ENCODE measurements at places on chromosomes 7 and 10.

DNA sequence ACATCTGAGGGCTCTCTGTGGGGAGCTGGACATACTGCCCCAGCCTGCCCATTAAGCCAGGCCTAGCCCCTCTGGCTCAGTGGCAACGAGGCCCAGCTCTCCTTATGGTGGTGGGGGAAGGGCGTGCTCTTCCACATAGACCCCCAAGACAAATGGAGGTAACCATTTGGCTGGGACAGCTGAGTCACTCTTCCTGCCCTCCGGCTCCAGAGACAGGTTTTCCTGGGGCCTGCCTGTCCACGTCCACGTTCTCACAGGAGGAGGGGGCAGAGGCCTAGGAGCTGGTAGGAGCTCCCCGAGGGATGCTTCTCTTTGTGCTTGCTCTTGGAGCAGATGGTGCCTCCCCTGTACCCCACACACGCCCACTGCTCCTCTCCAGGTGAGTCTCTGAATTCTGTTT is 33.5 kb downstream of the TSPAN15 start:
- DNase-seq: no peak

GRCh38 chr10:1465418-1465911 is 271.9 kb downstream of the ADARB2 start:
- no peak for DNase-seq

DNA sequence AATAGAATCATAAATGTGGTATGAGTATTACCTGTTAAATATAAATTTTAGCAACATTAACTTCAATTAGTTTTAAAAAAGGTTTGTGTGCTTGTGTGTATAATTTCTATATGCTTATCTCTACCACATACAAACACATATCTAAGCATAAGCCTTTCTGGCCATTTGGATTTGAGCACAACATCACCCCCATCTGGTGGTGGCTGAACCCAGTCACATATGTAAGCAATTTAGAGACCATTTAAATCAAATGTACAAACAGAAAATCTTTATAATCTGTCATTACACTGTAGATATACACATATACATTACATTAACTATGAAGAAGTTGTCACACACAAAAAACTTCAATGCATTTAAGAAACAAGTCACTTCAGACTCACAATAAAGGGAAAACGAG is 31.7 kb downstream of the GPR22 start:
- DNase-seq: peak; percentile 34

GRCh38 chr7:4895766-4896165 is 12.2 kb upstream of the RADIL start:
- DNase-seq: no peak

- no peak for DNase-seq
Measured at GRCh38 chr7:11315666-11316258, 342.1 kb downstream of the PHF14 start.

GRCh38 chr10:22780474-22780885 is 66.1 kb upstream of the PIP4K2A start:
- no peak for DNase-seq

GRCh38 chr7:66454600-66455225 is 174.0 kb upstream of the KCTD7 start:
- no peak for DNase-seq

DNA sequence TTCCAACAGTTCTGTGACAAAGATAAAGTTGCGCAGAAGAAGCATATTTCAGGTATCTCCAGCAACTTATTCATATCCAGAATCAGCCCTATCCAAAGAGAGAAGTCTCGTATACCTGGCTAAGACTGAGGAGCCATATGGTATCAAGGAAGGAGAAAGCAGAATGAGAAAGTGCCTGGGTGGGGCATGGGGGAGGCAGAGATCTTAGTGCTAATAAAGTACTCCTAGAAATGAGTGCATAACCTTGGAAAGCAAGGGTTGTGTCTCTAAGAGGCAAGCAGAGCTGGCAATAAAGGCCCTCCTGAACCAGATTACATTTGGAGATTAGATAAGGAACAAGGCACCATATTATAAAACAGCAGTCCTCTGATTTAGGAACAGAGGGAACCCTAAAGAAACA is 12.7 kb downstream of the TASOR2 start:
- DNase-seq: no peak

- DNase-seq: no peak
Measured at GRCh38 chr10:49283491-49283890, 15.5 kb upstream of the C10orf71 start.

Measured in CD4-positive, alpha-beta T cell treated with Interleukin-17A for 1 hour (primary cell).